ENCODE measurements at places on chromosomes 13 and 19. TPM values are rescaled to one million over a fixed set of nuclear protein-coding genes. Genes with fewer than 3 reads are reported as not detected.

- no peak for DNase-seq
Observed at GRCh38 chr19:19052921-19053320, 10.9 kb upstream of the SLC25A42 start.

GRCh38 chr19:6211632-6212402 is 68.0 kb downstream of the MLLT1 start:
- no peak for DNase-seq

GRCh38 chr19:18846862-18847548 is 15.2 kb downstream of the UPF1 start:
- peak; percentile 44 for DNase-seq

- DNase-seq = no peak
Observed at GRCh38 chr13:97328222-97328790, 105.7 kb upstream of the RAP2A start.

DNA sequence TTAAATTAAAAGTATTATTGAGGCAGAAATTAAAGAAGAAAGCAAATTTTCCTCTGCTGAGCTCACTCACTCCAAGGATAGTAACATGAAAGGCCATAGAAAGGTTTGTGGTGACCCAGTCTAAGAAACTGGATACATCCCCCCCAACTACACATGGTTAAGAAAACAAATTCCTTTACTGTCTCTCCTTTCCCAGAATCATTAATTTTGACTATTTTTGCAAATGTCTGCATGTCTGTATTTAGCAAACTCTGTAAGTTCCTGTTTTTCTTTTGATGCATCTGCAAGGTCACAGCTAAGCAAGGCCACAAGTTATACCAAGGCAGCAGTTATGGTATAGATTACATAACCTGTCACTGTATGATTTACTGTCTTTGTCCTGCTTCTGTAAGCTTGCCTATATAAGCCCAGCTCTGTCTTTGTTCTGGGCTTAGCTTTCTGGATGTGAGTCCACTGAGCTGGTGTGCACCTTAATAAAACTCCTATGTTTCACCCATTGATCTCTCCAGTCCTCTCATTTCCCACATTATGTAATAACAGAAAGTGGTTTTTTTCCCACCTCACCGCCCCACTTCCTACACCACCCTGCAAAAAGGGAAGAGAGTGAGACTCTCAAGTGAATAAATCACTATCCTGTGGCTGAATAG is 8.5 kb upstream of the ZNF83 start:
- no peak for DNase-seq

ZNF865 gene
- total RNA-seq = 17.6 TPM

INAFM1 gene
- total RNA-seq = 8.5 TPM

CLEC17A gene
- total RNA-seq = not detected

SPACA4 gene
- total RNA-seq = not detected

All from gastrocnemius medialis (tissue), 4 donors.